ENCODE measurements at places on chromosomes 13 and 19. TPM values are rescaled to one million over a fixed set of nuclear protein-coding genes. Genes with fewer than 3 reads are reported as not detected.

NOTCH3 gene
- total RNA-seq, result 184 TPM

ZNF324B gene
- total RNA-seq, result 10.8 TPM

UCHL3 gene
- 18.6 TPM for total RNA-seq

CYP2S1 gene
- total RNA-seq, result 0.62 TPM

KLC3 gene
- total RNA-seq, result not detected

SERTAD3 gene
- 17.4 TPM for total RNA-seq

FXYD1 gene
- 3.4 TPM for total RNA-seq

All from aortic smooth muscle cell (primary cell).